Ascending aorta (tissue), 2 donors: ENCODE measurements at places on chromosomes 1 and 21. TPM values are rescaled to one million over a fixed set of nuclear protein-coding genes. Genes with fewer than 3 reads are reported as not detected.

The LCE1F gene
- not detected for total RNA-seq

The TNN gene
- total RNA-seq: 0.11 TPM

The ROR1 gene
- total RNA-seq: 115 TPM

The RIPPLY3 gene
- total RNA-seq: not detected

The HIVEP3 gene
- total RNA-seq: 0.32 TPM

The PTGFRN gene
- total RNA-seq: 11.2 TPM
